CD4-positive, CD25-positive, alpha-beta regulatory T cell (primary cell): ENCODE measurements at places on chromosomes 11 and 22. TPM values are rescaled to one million over a fixed set of nuclear protein-coding genes. Genes with fewer than 3 reads are reported as not detected.

GGTLC3 gene
- total RNA-seq, result not detected

OR52B6 gene
- not detected for total RNA-seq

CNTN5 gene
- not detected for total RNA-seq

DNA sequence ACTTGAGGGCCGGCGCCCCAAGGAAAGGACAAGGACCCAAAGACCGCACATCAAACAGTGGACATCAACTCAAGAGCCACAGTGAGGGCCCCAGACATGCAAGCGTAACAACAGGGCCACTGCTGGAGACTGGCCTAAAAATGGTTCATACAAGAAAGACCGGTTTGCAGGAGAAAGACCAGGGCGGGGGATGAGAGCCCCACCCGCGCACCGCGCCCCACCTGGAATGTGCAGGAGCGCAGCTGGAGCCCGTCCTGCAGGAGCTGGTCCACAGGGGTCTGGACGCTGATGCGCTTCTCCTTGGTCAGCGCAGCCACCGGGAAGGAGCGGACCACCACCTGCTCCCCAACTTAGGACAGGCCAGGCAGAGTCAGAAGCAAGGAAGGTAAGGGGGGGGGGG lies 13.9 kb downstream of the SBF1 start:
- no peak overlapping the region for H3K27ac ChIP-seq
- no peaks in the 10 kb centered on the region for H3K4me1 ChIP-seq
- no peaks in the 10 kb centered on the region for H3K27me3 ChIP-seq
- peaks cover 90% of the 10 kb centered on the region for H3K36me3 ChIP-seq

GRCh38 chr11:101336155-101336554 lies 206.5 kb upstream of the PGR start:
- H3K27me3 ChIP-seq, result no peaks in the 10 kb centered on the region
- no peaks in the 10 kb centered on the region for H3K36me3 ChIP-seq
- no peaks in the 10 kb centered on the region for H3K4me1 ChIP-seq
- no peak overlapping the region for H3K4me3 ChIP-seq
- H3K27ac ChIP-seq, result no peak overlapping the region

GRCh38 chr11:116693593-116694348 lies 79.0 kb downstream of the BUD13 start:
- H3K27ac ChIP-seq, result no peak overlapping the region
- no peak for DNase-seq
- H3K4me1 ChIP-seq, result no peaks in the 10 kb centered on the region

- H3K4me3 ChIP-seq, result peak overlapping the region; percentile 81
- peaks cover 71% of the 10 kb centered on the region for H3K4me1 ChIP-seq
- peak overlapping the region; percentile 87 for H3K27ac ChIP-seq
- no peaks in the 10 kb centered on the region for H3K27me3 ChIP-seq
- peaks cover 13% of the 10 kb centered on the region for H3K36me3 ChIP-seq
These were observed 4.1 kb downstream of the LRRC32 start for GRCh38 chr11:76666408-76666807.

DNA sequence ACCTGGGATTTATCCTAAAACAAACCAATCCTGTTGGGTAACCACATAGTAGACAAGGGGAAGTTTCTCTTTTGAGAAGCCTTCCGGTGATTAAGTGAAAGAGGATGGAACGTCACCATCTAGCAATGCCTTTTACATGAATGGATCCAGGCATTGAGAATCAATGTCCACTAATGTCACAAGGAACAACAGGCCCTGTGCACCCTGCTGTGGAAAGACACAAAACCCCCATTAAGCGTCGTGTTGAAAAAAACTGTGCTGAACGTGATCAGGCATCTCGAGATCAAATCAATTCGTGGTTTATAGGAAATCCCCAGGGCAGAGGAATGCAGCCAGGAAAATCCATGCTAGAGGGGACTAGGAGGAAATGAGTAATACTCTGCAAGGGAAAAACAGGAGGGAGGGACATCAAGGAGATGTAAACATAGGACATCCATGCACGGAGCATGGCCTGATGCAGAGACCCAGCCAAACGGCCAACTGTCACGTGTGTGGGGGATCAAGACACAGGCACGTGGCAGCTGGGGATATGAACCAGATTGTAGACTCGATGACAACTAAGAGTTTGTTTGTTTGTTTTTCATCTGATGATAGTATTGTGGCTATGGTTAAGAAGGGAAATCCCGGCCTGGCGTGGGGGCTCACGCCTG lies 38.6 kb upstream of the CARS1 start:
- H3K27me3 ChIP-seq, result no peaks in the 10 kb centered on the region
- no peak overlapping the region for H3K4me3 ChIP-seq
- DNase-seq, result no peak
- H3K36me3 ChIP-seq, result no peaks in the 10 kb centered on the region
- peaks cover 6% of the 10 kb centered on the region for H3K4me1 ChIP-seq
- H3K27ac ChIP-seq, result no peak overlapping the region

- no peaks in the 10 kb centered on the region for H3K4me1 ChIP-seq
- DNase-seq, result no peak
- H3K27ac ChIP-seq, result no peak overlapping the region
These were observed 44.8 kb upstream of the CADM1 start for GRCh38 chr11:115548878-115549528.

DNA sequence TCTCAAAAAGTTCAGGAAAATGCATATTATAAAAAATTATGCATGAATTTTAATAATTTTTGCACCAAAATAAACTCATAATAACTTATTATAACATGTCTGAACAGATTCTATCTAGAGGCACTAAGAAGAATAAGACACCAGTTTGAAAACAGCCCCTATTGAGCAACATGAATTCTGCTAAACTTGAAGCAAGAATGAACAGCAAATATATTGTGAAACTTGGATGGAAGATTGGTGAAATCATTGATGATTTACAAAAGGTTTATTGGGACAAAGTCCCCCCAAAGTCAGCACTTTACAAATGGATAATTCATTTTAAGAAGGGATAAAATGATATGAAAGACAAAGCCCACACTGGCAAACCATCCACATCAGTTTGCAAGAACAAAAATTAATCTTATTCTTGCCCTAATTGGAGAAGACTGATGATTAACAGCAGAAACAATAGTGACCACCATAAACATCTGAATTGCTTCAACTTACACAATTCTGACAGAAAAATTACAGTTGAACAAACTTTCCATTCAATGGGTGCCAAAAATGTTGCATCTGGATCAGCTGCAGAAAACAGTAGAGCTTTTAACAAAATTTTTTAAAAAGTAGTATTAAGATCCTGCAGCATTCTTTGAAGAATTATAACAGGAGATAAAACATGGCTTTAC lies 257.5 kb upstream of the FAT3 start:
- H3K27me3 ChIP-seq, result no peaks in the 10 kb centered on the region
- DNase-seq, result no peak

GRCh38 chr11:72102631-72102945 lies 509 bp downstream of the LAMTOR1 start:
- H3K27me3 ChIP-seq, result no peaks in the 10 kb centered on the region
- DNase-seq, result no peak
- peaks cover 24% of the 10 kb centered on the region for H3K36me3 ChIP-seq
- H3K27ac ChIP-seq, result peak overlapping the region; percentile 90
- H3K4me1 ChIP-seq, result peaks cover 31% of the 10 kb centered on the region

GRCh38 chr11:120710354-120711131 lies 199.0 kb downstream of the GRIK4 start:
- no peak for DNase-seq
- H3K27ac ChIP-seq, result no peak overlapping the region
- no peaks in the 10 kb centered on the region for H3K27me3 ChIP-seq
- no peak overlapping the region for H3K4me3 ChIP-seq
- no peaks in the 10 kb centered on the region for H3K4me1 ChIP-seq

- no peak overlapping the region for H3K4me3 ChIP-seq
- H3K4me1 ChIP-seq, result no peaks in the 10 kb centered on the region
- no peak for DNase-seq
These were observed 25.4 kb downstream of the A4GALT start for GRCh38 chr22:42695294-42695693.

GRCh38 chr11:64056213-64056785 lies 20.6 kb downstream of the FLRT1 start:
- H3K27me3 ChIP-seq, result no peaks in the 10 kb centered on the region
- peaks cover 10% of the 10 kb centered on the region for H3K4me1 ChIP-seq
- no peak for DNase-seq
- no peaks in the 10 kb centered on the region for H3K36me3 ChIP-seq
- H3K4me3 ChIP-seq, result no peak overlapping the region
- no peak overlapping the region for H3K27ac ChIP-seq

DNA sequence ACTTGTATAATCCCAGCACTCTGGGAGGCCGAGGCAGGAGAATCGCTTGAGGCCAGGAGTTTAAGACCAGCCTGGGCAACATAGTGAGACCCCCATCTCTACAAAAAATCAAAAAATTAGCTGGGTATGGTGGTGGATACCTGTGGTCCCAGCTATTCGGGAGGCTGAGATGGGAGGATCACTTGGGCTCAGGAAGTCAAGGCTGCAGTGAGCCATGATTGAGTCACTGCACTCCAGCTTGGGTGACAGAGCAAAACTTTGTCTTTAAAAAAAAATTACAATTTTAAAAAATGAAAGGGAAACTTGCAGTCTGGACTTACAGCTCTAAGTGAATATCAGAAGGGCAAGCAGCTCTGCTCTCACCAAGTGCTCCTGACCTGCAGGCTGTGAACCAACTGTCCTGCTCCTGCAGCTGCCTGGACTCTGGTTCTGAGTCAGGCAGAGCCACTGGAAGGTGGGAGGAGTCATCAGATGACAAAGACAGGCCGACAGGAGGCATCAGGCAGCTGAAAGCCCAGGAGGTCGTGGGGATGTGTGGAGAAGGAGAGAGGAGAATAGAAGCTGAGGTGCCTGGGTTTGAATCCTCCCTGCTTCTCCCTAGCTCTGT lies 9.6 kb downstream of the SMTNL1 start:
- DNase-seq, result no peak
- peaks cover 30% of the 10 kb centered on the region for H3K36me3 ChIP-seq
- H3K4me3 ChIP-seq, result no peak overlapping the region
- H3K4me1 ChIP-seq, result no peaks in the 10 kb centered on the region
- no peaks in the 10 kb centered on the region for H3K27me3 ChIP-seq
- H3K27ac ChIP-seq, result no peak overlapping the region

- H3K27me3 ChIP-seq, result peaks cover 7% of the 10 kb centered on the region
- DNase-seq, result no peak
- H3K27ac ChIP-seq, result no peak overlapping the region
These were observed 870 bp upstream of the CTTN start for GRCh38 chr11:70397336-70397982.

DNA sequence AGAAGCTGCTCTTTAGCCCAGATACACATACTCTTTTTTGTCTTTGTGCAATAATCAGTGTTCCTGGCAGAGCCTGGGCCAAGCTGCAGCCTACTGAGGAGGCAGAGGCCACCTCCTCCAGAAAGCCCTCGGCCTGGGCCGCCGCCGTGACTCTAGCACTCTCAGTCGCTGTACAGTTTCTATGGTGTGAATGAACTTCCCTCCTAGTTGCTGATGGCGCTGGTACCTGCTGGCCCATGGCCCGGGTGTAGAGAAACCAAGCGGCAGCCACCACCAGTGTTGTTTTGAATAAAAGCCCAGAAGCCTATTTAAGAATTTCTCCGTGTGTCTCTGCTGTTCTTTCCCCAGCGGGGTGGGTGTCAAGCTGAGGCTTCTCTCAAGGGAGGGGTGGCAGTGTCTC lies 118.9 kb downstream of the CACNA1I start:
- DNase-seq, result no peak
- no peaks in the 10 kb centered on the region for H3K27me3 ChIP-seq
- no peak overlapping the region for H3K27ac ChIP-seq
- H3K4me3 ChIP-seq, result no peak overlapping the region

GRCh38 chr11:102683277-102683676 lies 22.3 kb downstream of the MMP27 start:
- no peak for DNase-seq
- H3K27ac ChIP-seq, result no peak overlapping the region
- no peaks in the 10 kb centered on the region for H3K4me1 ChIP-seq
- no peak overlapping the region for H3K4me3 ChIP-seq

- no peak overlapping the region for H3K27ac ChIP-seq
- H3K4me1 ChIP-seq, result peaks cover 5% of the 10 kb centered on the region
- no peak for DNase-seq
These were observed 8.4 kb downstream of the TP53I11 start for GRCh38 chr11:44942029-44942955.

- peaks cover under 1% of the 10 kb centered on the region for H3K36me3 ChIP-seq
- no peaks in the 10 kb centered on the region for H3K4me1 ChIP-seq
- H3K4me3 ChIP-seq, result no peak overlapping the region
These were observed 29.2 kb downstream of the KCNQ1OT1 start for GRCh38 chr11:2670541-2671100.

GRCh38 chr11:109865548-109866186 lies 227.5 kb upstream of the ZC3H12C start:
- H3K4me3 ChIP-seq, result no peak overlapping the region
- peak; percentile 3 for DNase-seq
- no peaks in the 10 kb centered on the region for H3K27me3 ChIP-seq
- no peaks in the 10 kb centered on the region for H3K36me3 ChIP-seq
- no peak overlapping the region for H3K27ac ChIP-seq
- no peaks in the 10 kb centered on the region for H3K4me1 ChIP-seq

GRCh38 chr11:22920939-22921565 lies 60.8 kb upstream of the CCDC179 start:
- no peak overlapping the region for H3K27ac ChIP-seq
- no peak for DNase-seq
- no peaks in the 10 kb centered on the region for H3K27me3 ChIP-seq
- no peaks in the 10 kb centered on the region for H3K4me1 ChIP-seq
- H3K36me3 ChIP-seq, result no peaks in the 10 kb centered on the region

DNA sequence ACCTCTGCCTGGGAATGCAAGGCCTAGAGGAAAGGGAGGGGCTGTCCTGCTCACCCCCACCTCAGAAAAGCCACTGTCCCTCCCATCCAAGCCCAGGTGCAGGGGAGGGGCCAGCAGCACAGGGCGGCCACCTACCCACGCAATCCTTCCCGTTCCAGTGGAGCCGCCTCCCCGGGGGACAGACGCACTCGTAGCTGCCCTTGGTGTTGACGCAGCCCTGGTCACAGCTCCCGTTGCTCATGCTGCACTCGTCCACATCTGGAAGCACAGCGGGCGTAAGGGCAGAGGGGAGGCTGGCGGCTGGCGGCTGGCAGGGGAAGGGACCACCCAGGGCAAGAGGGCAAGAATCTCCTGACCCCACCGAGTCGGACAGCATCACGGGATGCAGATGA lies 40.3 kb upstream of the TTLL12 start:
- H3K36me3 ChIP-seq, result no peaks in the 10 kb centered on the region
- H3K27ac ChIP-seq, result no peak overlapping the region
- H3K27me3 ChIP-seq, result no peaks in the 10 kb centered on the region
- H3K4me3 ChIP-seq, result no peak overlapping the region
- DNase-seq, result no peak
- peaks cover 5% of the 10 kb centered on the region for H3K4me1 ChIP-seq

- H3K4me3 ChIP-seq, result no peak overlapping the region
- DNase-seq, result no peak
- no peak overlapping the region for H3K27ac ChIP-seq
- H3K36me3 ChIP-seq, result no peaks in the 10 kb centered on the region
- H3K27me3 ChIP-seq, result no peaks in the 10 kb centered on the region
These were observed 148.3 kb upstream of the THY1 start for GRCh38 chr11:119571311-119571710.
